Stimulated activated CD8-positive, alpha-beta memory T cell treated with anti-CD3 and anti-CD28 coated beads, Interleukin-4, amount 100 ng/mL, for 1 hour (primary cell): ENCODE measurements at places on chromosomes 7 and 10.

- no peak for DNase-seq
Measured at GRCh38 chr7:36591636-36592035, 132.7 kb downstream of the AOAH start.

DNA sequence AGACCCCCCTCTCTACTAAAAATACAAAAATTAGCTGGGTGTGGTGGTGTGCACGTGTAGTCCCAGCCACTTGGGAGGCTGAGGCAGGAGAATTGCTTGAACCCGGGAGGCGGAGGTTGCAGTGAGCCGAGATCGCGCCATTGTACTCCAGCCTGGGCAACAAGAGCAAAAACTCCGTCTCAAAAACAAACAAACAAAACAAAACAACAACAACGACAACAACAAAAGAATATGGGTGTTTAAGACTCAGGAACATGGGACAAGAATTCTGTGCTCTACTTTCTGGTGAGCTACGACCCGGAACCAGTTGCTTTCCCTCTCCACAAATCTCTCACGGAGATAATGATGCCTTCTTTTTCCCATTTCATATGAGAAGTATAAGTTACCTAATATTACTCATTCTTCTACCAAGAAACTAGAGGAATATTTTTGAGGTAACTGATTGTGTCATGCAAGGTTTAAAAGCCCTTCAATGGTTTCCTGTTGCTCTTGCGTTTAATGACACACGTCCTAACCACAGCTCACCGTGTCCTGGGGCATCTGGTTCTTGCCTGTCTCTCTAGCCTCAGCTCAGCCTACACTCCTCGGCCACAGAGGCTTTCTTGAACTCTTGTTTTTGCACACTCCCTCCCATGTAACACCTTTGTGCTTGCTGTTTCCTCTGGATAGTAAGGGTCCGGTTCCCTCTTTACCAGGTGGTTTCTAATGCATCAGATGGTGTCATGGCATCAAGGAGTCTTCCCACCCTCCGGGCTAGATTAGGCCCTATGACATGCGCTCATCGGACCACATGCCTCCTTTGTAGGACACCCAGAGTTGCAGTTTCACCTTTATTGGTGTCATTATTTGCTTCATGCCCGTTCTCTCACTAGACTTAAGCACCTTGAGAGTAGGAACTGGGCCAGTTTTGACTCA, 67.5 kb downstream of the PFKFB3 start:
- DNase-seq = peak; percentile 37

GRCh38 chr7:105278973-105279687, 109.6 kb downstream of the SRPK2 start:
- no peak for DNase-seq

- DNase-seq = no peak
Measured at GRCh38 chr7:66213637-66214036, 8.5 kb downstream of the TPST1 start.

DNA sequence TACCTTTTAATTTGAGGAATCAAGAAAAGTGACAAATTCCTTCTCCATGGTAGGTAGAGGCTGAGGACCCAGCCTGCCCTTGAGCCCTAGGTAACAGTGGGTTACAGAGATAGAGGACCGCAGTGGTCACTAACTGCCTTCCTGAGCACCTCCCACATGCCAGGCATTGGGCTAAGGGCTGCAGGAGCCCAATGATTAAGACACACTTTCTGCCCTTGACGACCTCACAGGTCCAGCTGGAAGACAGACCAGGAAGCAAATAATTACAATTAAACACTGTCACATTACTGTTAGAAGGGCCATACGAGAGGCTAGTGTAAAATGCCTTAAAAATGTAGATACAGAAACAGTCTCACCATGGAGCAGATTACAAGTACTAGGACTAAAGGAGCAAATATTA, 156.8 kb upstream of the NFE2L3 start:
- DNase-seq = no peak

GRCh38 chr10:97323501-97323900, 4.4 kb downstream of the FRAT1 start:
- no peak for DNase-seq
